ENCODE measurements at places on chromosomes 3 and 15.

DNA sequence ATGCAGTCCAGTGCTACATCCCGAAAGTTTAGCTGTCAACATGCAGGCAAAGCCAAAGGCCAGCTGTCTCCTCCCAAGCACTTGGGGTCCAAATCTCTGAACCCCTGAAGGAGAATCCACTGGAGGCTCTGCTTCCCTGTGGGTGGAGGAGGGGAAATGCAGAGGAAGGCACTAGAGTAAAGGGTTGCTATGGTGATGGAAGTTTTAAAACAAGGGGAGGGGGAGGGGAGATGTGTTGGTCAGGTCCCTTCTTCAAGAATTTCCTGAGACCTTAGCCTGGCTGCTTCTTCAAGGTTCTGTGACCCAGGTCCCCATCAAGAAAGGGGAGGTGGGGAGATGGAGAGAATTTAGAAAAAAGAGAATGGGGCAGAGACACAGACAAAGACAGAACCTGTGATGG is 2.3 kb downstream of the CAMKV start:
- no peak for DNase-seq

- DNase-seq = no peak
These were observed 75.9 kb downstream of the RAB7A start for GRCh38 chr3:128801779-128802380.

DNA sequence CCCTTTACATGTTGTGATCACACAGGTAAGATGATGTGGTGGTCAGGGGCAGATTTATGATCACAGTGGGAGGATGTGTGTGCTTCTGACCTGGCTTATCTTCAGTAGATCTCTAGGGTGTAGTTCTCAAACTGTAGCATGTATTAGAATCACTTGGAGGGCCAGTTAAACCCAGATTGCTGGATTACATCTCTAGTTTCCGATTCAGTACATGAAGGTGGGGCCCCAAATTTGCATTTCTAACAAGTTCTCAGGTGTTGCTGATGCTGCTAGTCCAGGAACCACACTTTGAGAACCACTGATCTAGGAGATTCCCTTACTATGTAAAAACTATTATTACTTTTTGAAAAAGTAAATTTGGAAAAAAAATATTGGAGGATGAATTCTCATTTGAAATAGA is 199.3 kb upstream of the GOLIM4 start:
- DNase-seq = no peak

DNA sequence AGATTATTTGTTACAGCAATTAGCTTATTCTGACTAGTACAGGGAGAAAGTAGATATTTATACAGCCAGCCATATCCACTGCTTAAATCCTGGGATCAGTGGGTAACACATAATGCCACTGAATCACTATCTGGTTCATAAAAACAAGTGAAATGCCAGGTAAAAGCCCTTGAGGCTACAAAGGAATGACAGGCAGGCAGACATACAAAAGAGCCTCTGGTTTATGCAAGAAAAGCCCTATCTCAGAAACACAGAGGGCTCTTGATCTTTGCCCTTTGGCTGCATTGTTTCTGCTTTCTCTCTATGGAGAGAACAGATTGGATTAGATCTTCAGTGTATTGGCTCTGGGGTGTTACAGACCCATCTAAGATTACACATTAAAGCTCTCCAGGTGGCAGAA is 115.4 kb upstream of the GADL1 start:
- DNase-seq = no peak

DNA sequence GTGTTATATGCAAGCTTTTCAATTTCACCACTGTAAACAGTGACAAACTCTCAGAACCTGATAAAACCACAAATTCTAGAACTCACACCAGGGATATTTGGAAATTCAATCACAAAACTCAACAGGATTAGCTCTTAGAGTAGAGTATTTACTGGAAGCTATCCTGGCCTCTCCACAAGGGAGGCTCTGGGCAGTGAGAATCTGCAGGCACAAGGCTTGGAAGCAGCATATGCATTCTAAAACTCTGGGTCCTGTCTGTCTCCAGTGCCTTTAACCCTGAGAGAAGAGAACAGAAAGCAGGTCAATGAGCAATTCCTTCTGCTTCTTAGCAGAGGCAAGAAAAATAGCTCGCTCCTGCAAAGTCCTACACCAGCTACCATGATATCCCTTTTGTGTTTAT is 23.4 kb downstream of the PLSCR4 start:
- no peak for DNase-seq

DNA sequence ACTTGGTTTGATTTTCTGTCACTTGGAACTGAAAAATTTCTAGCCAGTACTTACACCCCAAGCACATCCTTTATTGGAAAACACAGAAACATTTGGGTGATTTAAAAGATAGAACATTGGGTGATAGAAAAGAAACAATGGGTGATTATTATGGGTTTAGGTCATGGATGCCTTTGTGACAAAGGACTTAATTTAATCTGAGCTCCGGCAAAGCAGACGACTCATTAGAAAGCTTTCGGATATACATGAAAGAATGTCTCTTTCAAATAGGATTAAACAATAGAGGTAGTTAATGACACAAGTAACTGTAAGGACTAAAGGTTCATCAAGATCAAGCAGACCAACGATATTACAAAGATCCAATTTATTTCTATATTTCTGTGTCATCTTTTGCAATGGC is 37.3 kb upstream of the CNTN4 start:
- no peak for DNase-seq

DNA sequence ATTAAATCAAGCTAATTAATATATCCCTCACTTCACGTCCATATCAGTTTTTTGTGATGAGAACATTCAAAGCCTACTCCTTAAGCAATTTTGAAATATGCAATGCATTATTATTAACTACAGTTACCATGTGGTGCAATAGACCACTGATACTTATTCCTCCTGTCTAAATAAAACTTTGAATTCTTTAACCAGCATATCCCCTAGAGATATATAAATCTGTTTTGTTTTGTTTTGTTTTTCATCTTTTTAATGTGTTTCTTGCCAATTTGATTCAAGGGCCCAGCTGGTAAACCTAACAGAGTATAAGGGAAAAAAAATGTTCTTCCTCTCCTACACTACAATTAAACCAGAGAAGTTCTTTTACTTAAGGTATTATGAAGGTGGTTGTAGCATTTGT is 524.2 kb downstream of the NAALADL2 start:
- no peak for DNase-seq

DNA sequence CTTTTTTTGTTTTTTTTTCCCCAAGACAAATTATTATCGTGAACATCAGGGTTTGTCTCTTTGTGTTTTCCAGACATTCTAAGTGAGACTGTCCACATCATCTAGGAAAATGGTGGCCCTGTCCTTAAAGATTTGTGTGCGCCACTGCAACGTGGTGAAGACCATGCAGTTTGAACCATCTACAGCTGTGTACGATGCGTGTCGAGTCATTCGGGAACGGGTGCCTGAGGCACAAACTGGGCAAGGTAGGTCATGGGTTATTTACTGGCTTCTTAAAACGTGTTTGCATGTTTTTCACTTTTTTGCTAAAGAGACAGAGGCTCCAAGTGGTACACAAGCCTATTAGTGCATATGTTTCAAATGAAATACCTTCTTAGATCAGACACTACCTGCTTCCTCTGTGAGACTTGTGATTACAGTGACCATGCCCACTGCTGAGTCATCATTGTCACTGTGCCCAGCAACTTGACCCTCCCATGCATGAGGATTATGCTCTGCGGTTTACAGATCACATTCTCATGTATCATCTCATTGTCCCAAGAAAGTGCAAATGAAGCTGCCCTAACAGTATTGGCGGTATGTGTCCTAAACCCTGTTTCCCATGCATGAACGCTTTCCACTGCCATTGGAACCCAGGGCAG is 395.2 kb upstream of the TPM1 start:
- DNase-seq = no peak

DNA sequence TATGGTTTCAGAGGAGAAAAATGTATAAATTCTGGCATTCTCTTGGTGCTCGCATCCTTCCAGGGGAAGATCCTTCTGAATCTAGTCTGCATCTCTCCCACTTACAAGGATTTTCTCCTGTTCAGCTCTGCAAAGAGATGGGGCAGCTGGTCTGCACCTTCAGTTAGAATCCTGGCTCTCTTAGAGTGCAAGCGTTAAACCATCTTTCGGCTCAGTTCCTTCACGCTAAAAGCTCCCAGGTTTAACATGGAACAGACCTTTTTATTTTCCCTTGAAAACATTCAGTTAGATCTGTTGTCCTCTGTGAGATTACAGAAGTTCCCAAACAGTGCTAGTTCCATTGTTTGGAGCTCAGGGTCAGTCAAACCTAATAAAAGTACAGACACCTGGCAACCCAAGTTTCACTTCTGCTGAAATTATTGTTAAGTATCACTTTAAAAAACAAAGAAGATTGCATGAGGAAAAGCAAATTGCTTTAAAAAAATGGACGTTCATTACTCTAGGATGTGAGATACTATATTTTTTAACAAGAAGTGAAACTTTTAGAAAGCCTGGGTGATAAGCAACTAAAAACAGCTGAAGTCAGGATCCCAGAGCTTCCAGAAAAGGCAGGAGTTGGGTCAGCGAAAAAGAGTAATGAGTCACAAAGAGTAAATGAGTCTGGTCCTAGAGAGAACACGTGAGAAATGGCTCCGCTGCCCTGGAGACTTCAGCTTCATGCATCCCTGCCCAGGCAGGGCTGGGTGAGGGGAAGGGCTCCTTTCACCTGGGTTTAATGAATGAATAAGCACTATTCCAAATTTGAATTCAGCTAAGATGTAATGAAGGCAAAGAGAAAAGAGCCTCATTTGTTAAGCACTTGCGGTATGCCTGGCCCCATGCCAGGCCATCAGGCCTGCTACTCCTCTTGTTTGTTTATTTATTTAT is 63.3 kb downstream of the ABTB1 start:
- no peak for DNase-seq

DNA sequence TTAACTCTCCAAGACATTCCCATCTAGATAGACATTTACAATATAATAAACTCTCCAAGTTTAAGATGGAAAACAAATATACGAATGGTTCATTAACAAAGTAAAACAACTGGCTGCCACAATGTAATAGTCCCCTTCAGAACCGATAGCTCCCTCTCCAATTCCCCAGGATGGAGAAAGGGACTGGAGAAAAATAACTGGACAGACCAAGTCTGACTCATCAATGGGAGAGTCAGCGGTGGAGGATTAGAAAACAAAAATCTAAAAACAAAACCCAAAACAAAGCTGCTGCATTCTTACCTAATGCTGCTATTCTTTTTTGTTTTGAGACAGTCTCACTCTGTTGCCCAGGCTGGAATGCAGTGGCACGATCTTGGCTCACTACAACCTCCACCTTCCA is 468.1 kb downstream of the SHQ1 start:
- no peak for DNase-seq

GRCh38 chr3:34268032-34268709 is 469.7 kb downstream of the PDCD6IP start:
- no peak for DNase-seq

DNA sequence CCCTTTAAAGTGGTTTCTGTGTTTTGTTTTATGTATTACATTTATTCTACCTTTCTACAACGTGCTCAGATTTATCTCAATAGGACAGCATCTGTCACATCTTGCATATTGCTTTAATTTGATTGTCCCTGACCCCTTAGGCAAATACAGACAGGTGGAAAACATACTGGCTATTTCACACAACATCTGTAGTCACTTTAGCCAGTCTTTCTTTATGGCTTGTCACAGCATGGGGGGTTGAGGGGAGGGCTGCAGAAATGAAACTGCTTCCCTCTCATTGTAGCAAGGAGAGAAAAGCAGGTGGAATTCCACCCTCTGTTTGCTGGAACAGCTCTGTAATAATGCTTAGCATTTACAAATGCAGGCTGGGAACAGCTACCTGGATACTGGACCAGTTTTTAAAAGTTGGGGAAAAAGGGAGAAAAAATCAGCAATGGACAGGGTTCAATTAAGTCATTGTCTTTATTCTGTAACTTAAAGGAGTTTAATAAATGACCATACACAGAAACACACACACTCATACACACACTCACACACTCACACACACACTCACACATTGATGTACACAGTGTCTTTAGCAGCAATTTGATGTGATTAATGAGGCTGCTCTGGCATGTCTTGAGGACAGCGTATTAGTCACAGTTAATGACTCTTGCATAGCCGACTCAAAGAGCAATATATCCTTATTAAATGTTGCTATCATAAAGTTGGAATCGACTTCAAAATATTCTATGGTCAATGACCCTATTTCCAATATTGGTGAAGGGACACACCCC is 283.7 kb upstream of the GBE1 start:
- no peak for DNase-seq
